ENCODE measurements at places on chromosomes 7 and 10.

- no peak for DNase-seq
Observed at GRCh38 chr10:61642150-61642571, 20.6 kb upstream of the CABCOCO1 start.

DNA sequence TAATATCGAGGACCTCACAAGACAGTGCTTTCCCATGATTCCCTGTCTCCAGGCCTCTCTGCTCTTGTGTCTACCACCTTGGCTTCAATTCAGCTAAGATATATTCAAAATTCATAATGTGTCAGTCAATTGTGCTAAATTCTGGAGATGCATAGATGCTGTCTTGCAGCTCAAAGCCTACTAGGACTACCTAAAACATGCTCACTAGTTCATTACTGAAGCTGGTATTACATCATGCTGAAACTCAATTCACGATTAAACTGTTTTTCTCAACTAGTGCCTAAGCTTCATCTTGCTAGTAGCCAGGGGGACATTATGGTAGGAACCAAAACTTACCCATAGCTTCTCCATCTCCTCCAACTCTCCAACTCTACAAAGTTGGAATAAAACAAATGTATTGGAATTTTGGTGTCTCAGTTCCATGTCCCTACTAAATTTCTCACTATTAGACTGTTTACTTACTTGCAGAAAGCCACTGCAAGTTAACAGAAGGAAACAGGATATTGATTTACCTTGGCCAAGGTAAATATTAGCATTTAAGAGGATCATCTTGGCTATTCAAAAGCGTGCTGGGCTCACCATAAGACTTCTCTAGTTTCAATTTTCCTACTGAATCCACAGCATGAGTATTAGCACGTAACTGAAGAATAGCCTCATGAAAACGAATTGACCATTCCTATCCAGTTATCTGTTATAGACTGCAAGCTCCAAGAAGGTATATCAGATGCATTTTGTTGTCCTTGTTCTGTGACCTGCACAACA, 53.6 kb downstream of the CREB3L2 start:
- DNase-seq, result no peak

DNA sequence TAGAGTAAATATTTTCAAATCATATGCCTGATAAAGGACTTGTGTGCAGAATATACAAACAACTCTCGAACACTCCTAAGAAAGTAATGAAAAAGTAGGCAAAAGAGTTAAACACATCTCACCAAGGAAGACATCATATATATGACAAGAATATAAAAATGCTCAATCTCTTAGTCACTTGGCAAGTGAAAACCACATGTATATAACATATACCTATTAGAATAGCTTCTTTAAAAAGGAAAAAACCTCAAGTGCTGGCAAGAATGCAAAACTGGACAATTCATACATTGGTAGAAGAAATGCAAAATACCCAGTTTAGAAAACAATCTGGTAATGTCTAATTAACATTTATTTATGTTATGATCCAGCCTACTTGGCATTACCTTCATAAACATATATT, 146.6 kb upstream of the DGKB start:
- no peak for DNase-seq

DNA sequence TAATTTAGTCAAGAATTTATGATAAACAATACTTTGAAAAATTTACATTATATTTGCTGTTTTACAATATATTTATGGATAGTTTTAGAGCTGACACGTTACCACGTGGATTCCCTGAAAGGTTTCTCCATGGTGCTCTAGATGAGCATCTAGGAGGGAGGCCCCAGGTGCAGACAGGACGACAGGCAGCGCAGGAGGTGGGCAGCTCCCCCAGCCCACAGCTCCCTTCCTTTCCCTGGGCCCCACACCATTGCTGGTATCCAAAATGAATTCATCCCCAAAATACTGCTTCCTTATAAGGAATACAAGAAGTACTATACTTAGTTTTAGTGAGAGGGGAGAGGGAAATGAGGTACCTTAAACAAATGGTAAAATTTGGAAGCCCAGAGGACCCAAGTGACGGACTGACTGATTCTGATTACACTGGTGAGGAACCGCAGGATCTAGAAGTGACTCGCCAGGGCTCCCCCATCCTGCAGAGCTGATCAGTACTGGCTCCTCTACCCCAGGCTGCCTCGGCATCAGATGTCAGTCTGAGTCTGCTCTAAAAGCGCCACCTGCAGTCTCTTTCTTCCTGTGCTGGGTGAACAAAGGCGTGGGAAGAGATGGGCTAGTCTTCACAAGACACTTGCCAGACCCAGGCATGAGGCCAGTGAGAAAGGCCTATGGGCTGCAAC, 89.2 kb downstream of the DLG5 start:
- DNase-seq, result peak; percentile 23

- DNase-seq, result no peak
Observed at GRCh38 chr7:44767912-44768627, 19.4 kb downstream of the ZMIZ2 start.

GRCh38 chr7:44143646-44144250, 2.6 kb upstream of the MYL7 start:
- no peak for DNase-seq

- no peak for DNase-seq
Observed at GRCh38 chr7:150909200-150909995, 57.1 kb downstream of the AOC1 start.

DNA sequence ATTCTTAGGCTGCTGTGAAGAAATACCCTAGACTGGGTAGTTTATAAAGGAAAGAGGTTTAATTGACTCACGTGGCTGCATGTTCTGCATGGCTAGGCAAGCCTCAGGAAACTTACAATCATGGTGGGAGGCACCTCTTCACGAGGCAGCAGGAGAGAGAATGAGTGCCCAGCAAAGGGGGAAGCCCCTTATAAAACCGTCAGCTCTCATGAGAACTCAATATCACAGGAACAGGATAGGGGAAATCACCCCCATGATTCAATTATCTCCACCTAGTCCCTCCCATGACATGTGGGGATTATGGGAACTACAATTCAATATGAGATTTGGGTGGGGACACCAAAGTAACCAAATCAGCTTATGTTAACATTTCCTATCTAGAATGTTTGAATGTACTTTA, 259.2 kb downstream of the TWIST1 start:
- no peak for DNase-seq

- no peak for DNase-seq
Observed at GRCh38 chr7:101923602-101923985, 106.2 kb downstream of the CUX1 start.

- peak; percentile 89 for DNase-seq
Observed at GRCh38 chr7:42238709-42239366, 1.8 kb upstream of the GLI3 start.

DNA sequence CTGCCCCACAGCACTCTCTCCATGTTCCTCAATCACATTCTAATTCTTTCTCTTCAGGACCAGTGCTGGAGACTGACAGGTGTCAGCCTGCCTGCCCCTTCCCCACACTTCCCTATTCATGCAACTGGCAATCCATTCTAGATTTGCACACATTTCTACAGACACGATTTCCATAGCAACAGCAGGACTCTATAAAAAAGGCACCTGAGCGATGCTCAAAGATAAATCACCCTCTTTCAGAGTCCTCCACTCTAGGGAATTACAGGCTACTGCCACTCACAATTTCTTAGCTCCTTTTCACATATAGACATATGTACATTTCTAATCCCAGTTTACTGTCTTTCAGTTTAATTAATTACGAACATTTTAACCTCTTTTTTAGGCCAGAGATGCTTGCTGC, 118.1 kb upstream of the ANKRD1 start:
- no peak for DNase-seq

GRCh38 chr10:35011771-35012191, 78.4 kb downstream of the CUL2 start:
- no peak for DNase-seq

GRCh38 chr10:8688881-8689280, 634.4 kb downstream of the GATA3 start:
- no peak for DNase-seq

GRCh38 chr10:108180878-108181277, 1016.4 kb upstream of the SORCS1 start:
- DNase-seq, result no peak

GRCh38 chr10:8214587-8214986, 160.1 kb downstream of the GATA3 start:
- no peak for DNase-seq

DNA sequence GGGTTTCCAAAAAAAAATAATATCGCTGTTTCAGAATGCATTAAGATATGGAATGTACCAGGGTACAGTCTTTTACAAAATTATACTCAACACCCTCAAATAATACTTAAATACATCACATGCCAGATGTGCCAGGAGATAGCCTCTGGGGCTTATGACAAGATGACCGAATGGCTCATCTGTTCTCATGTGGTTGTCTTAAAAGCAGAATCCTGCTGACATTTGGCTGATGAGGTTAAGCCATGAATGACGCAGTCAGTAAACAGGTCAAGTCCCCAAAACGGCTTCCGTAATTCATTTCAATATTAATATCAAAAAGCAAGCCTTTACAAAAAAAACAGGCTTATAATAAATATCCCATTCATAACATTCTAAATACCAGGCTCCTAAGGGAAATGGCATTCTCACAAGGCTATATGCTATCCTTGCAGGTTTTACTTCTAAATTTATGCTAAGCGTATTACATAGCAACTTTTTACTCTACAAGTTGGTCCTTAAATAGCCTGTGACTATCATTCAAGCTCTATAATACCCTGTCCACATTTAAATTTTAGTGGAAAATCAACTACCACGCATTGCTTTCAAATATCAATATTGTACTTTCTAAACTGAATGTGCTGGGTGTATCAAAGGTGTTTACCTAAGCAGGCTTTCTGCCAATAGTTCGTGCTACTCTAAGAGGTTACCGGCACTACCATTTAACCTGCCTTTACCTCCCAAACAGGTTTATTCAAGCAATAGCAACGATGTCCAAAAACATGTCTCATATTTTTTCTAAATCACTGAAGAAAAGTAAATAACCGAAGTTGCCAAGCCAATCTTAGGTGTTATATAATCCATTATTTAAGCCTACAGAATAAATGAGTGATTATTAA, 15.6 kb downstream of the SMURF1 start:
- DNase-seq, result no peak

DNA sequence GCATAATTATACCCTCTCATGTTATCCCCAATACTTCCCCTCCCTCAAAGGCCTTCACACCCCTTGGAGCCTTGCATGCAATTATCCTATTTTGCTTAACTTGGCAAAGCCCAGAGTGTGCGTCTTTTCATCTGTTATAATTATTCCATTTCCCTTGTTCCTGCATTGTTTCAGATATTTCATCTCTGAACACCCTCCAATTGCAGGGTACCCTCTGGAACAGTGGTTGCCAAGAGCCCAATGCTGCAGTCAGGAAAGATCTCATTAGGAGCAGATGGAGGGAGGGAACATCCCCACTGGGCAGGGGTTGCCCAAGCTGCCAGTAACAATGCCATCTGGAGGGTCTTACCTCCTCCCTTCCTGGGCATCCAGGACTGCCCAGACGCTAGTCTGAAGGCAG, 18.4 kb upstream of the GOLGA7B start:
- no peak for DNase-seq

GRCh38 chr7:108380517-108380916, 75.7 kb downstream of the NRCAM start:
- no peak for DNase-seq

DNA sequence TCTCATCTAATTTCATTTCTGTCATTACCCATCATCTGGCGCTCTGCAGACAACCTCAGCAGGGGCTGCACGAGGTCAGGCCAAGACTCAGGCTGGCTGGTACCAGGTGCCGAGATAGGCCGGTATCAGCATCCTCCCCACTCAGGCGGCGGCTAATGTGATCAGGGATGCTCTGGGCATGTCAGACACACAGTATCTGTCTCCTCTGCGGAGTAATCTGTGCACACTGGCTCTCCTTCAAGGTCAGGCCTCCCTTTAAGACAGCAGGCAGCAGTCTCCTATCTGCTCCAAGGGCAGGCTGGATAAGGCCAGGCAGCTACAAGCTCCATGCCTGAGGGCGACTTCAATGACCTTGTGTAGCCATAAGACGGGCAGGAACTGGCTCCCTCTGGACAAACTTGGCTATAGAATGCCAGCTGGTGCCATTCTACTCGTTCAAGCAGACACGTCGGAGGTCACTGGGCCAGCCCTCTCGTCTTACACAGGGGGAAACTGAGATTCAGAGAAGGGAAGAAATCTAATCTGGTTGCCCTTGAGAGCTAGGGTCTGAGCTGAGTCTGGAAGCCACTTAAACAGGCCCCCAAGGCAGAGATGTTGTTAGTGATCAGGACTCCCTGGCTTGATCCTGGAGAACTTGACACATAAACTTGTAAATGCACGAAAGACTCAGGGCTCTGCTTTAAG, 59.3 kb downstream of the ARHGAP22 start:
- no peak for DNase-seq

DNA sequence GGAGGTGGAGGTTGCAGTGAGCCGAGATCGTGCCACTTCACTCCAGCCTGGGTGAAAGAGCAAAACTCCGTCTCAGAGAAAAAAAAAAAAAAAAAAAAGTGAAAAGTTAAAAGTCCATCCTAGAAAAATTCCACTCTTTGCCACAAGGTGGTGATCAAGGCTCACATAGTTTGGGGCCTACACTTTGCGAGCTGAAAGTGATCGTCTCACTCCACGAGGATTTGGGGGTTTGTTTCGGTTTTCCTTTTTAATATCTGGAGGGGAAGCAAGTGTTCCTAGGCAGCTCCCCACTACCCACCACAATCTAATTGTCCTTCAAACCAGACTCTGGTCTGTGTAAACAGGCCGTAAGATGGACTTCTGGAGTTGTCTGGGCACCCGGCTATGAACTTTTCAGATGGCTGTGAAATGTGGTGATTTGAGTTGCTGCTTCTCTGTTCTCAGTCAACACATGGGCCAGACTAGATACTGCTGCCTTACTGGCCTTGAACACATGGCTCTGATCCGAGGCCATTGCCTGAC, 27.1 kb downstream of the PRLHR start:
- peak; percentile 72 for DNase-seq

DNA sequence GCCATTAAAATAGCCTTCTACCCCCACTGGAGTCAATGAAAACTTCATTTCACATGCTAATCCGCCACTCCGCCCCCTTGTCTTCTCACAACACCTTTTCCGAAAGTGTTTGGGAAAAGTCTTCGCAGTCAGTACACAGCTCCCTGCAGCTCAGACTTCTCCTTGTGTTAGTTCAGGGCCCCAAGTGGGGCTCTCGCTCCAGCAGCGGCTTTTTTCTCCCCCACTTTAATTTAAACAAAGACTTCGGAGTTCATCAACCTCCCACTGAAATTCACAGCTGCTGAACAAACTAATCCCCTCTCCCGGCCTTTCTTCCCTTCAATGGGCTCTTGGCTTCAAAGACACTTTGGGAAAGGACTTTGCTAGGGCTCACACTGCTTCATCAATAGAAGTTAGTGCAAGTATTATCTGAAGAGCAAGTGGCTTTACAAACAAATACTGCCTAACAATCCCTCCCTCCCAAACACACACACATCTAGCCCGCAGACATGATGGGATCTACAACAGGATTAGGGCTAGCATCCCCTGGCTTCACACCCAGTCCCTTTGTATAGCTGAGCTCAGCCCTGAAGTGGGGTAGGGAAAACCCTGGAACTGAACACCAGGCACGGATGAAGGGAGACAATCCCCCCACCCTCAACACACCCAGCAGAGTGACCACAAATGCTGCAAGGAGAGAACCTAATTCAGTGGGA, 23.1 kb downstream of the WNT8B start:
- no peak for DNase-seq
